DMS79 (cell line): ENCODE measurements at places on chromosomes 3 and 15.

DNA sequence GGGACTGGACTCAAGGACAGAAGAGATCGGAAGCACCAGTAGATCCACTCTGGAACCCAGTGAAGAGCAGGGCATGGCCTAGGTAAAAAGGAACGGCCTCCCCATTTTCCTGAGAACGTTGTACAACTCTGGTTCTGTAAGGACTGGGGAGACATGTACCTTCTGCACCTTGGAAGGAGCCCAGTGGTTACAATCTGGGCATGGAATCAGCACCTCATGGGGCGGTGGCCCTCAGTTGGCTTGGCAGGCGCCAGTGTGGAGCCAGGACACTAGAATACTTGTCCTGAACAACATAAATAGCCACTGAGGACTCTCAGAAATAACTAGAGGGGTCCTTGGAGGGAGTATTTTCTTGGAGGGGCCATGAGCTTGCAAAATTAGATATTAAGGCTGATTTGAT, 25.6 kb downstream of the EAF1 start:
- no peak for DNase-seq

DNA sequence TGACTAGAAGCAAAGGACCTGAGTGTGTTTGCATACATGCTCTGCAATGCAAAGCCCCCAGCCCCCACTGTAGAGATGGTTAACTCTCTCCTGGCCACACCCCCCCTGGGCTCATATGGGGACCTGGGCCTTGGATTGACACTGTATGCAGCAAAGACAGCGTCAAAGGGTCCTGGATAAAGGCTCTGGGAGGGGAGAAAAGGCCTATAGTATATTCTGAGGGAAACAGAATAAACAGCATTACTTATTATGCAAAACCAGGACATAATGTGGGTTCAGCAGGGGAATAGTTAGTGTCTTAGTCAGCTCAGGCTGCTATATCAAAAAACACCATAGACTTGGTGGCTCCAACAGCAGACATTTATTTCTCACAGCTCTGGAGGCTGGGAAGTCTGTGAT, 158.7 kb downstream of the APBA2 start:
- DNase-seq, result no peak

DNA sequence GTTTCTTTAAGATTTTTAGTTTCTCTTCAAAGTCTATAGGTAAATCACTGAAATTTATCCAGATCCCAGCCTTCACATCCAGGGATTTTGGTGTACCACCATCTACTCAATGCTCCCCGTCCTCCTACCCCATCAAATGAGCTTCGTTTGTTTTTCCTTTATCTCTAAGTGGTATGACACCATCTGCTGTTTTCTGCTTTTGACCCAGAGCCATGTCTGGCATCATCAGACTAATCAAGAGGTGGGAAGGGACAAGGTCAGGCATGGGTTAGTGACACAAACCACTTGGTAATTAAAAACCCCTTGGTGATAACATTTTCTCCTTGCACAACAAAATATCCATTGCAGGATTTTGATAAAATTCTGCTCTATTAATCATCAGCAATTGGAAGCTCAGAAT, 92.7 kb upstream of the GOLGA8J start:
- DNase-seq, result no peak

DNA sequence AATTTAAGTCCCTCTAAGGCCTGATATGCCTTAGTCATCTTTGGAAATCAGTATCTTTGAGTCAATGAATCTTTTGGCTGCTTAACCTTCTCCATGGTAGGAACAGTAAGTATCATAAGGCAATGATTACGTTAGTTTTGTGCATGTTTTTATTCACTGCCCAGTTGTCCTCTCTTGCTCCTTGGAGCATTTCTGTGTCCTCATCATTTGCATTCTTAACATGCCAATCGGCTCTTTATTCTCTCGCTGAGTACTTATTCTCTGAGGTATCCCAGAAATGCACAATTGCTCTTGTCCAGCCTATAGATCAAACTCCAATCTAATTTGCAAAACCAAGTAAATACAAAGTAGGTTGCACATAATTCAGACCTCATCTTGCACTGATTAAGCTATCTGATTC, 405.0 kb upstream of the IL12A start:
- no peak for DNase-seq

- no peak for DNase-seq
These were observed 224.8 kb upstream of the BHLHE40 start for GRCh38 chr3:4754180-4755086.

DNA sequence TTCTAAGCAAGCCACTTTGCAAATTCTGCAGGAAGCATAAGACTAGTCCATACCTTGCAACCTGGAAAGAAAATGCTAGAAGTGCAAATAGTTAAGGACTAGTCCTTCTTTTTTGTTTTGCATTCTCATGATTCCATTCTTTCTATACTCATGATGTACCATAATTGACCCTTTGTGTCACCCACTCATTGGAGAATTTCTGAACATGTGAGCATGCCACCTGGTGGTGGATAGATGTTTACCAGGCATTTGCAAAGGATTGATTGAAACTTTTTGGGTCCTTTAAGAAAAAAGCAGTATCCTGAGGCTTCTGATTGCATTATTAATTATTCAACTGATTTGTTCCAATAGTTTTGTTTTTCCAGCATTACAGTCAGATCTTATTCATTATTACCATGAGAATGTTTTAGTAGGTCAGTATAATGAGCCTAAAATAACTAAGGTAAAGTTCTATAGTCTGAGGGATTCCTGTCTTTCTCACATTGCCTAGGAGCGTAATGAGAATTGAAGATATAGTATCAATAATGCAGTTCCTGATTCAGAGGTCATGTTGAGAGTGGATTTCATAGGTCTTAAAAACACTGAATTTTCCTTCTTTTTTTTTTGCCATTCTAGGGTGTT, 20.2 kb upstream of the DIPK2A start:
- DNase-seq, result no peak

- no peak for DNase-seq
These were observed 25.6 kb downstream of the HACD2 start for GRCh38 chr3:123559040-123559861.

DNA sequence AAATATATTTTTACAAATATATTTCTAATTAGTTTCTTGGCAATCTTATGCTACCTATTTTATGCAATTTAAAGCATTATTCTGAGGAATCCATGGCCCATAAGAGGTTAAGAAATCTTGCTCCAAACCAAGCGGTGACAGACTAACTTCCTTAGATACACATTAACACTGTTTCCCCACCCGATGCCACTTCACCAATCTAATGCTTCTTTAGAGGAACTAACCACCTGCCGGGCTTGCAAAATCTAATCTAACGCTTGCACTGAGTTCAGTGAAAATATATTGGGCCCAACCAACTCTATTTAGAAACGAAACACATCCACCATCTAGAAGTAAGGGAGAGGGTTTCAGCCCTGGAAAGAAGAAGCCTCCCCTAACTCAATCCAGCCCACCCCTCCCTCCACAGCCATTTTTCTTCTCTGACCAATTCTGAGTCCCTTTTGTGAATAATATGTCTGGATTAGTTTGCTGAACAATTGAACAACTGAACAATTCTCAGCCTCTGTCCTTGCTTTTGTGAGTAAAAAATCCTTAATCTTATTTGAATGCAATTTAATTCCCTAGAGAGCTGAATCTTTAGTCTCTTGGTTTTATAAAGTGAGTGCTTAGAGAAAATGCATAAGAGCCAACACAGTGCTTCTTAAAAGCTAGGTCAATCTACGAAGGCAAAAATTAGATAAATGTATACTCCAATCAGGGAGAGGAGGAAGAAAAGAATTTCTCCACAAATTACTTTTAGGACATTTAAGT, 150.4 kb upstream of the ADAMTS9 start:
- no peak for DNase-seq

DNA sequence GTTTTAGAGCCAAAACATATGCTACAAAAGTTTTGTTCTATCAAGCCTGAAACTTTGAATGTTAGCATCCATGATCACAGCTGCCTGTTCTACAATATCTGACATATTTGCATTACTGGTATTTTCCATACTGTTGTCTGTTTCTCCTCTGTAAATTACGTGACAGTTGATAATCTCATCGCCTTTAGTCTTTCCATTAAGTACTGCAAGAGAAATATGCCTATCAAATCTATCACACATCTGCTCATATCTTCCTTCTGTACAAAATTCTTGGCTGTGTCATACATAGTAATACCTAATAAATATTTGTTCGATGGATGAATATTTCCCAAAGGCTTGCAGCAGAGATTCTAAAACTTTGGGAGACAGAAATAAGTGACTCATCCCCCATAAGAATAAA, 717.3 kb downstream of the OTOL1 start:
- DNase-seq, result no peak

DNA sequence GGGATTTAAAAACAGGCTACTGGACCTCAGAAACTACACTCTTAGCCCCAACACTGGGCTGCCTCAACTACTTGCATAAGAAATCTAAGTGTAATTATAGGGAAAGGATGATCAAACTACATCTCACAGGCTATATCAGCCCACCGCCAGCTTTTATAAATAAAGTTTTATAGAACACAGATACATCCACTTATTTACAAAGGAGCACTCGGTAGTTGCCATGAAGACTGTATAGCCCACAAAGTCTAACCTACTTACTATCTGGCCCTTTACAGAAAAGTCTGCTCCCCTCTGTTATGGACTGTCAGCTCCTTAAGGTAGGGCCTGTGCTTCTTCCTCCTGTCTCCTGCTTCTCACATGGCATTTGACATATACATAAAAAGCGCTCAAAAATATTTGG, 9.5 kb downstream of the OSBPL10 start:
- DNase-seq, result no peak

GRCh38 chr3:107275511-107275910, 101.7 kb upstream of the CCDC54 start:
- DNase-seq, result no peak

DNA sequence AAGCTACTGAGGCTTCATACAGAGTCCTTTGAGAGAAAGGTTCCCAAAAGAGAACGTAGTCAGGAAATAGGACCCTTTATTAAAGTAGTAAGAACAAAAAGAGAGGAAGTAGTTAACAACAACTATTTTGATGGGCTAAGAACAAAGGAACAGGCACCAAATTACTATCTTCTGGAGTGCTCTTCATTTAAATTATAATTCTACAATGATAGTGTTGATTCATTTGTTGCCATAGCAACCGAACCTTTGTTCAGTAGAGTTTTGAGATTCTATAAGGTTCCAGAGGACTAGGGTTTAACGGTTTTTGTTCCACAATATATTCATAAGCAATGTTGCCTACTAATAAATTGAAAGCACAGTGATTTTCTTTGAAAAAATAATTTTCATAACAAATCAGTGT, 78.8 kb downstream of the CMSS1 start:
- no peak for DNase-seq

GRCh38 chr3:14333215-14333614, 69.2 kb upstream of the SLC6A6 start:
- no peak for DNase-seq

GRCh38 chr3:10845839-10846656, 30.0 kb downstream of the SLC6A11 start:
- no peak for DNase-seq

DNA sequence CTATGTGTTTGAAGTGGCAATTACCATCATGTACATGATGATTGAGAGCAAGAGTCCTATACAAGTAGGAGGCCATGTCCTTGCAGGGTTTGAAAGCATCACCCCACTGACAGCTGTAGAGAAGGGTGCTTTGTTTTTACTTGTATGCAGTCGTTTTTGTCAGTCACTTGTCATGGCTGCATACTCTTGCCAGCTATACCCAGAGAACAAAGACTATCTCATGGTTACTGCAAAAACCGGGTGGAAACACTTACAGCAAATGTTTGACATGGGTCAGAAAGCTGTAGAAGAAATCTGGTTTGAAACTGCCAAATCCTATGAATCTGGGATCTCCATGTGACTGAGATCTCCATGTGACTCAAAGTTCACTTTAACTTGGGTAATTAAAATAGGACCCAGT, 6.9 kb upstream of the PSMA4 start:
- no peak for DNase-seq

DNA sequence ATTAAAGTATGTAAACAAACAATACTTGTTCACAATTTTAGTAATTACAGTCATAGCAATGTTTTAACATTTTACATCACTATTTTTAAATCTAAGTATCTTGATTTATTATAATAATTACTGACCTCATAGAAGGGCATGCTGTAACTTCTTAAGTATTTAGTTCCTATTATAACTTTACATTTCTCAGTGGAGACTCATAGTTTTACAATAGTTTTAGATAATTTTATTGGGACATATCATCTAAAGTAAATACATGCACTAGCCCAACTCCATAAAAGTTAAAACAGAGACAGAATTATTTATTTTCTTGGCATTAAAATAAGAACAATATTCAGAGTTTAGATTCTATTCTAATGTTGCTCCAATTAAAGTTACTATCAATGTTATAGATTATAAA, 466.5 kb upstream of the BCHE start:
- DNase-seq, result no peak

DNA sequence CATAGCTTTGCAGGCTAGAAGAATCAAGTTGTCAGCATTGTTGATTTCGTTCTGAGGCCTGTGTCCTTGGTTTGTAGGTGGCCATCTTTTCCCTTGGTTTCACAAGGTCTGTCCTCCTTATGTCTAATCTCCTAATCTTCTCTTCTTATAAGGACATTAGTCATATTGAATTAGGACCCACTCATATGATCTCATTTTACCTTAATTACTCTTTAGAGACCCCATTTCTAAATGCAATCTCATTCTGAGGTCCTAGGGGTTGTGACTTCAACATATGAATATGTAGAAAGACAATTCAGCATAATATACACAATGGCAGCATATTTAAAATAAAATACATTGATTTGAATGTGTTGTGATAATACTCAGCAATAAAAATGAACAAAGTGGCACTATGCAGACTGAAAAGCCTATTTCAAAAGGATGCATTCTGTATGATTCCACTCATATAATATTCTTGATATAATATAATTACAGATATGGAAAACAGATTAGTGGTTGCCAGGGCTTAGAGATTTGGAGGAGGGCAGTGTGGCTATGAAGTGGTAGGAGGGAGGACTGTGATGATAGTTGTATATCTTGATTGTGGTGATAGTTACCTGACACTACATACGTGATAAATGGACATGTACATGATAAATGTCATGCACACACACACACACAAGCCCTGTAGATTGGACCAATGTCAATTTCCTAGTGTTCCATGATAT, 431.0 kb downstream of the EPHA6 start:
- DNase-seq, result no peak

DNA sequence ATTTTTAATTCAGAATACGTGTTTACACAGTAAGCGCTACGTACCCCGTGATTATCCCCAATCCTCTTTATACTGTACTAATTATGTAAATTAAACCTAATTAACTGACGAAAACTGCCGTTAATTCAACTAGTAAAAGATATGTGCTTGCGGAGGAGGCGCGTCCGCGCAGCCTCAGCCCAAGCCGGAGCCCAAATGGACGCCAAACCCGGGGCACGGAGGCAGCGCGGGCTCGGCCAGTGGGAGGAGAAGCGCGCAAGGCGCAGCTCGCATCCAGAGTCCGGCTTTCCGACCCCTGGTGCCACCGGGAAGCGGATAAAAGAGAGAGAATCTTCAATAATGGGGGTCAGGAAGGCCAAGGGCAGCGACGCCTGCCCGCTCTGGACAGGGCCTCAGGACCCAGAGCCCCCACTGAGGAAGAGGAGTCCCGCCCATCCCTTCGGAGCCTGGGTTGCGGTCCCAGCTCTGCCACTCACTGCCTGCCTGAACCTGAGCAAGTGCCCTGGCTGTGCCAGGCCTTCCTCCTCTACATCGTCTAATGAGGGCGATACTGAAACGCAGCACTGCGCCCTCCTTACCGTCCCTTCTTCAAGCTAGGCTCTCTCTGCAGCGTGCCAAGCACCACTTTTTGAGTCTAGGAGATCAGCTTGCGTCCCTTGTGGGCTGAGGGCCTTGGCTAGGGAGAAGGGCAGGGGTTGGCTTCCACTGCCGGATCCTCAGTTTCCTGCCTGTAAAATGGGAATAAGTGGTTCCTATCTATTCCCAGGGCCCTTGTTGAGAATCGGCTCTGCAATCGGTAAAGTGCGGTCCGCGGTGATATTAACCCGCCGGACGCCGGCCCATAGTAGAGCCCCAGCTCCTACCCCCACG, 5.0 kb upstream of the SKOR1 start:
- DNase-seq, result no peak
